GM04503 (cell line): ENCODE measurements at places on chromosomes 3 and 15.

DNA sequence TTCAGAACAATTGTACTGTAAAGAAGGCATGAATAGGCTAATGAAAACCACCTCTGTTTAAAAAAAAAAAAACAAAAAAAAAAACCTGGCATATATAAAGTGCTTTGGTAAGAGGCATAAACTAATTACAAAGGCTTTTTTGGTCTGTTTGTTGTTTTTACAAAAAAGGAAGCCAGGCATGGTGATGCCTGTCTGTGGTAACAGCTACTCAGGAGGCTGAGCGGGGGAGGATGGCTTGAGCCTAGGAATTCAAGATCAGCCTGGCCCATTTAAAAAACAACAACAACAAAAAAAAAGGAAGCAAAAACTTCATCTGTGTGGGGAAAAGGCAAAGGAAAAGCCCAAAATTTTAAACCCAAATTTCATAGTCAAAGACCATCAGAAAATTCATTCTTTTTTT is 47.0 kb downstream of the OSBPL10 start:
- DNase-seq, result no peak

DNA sequence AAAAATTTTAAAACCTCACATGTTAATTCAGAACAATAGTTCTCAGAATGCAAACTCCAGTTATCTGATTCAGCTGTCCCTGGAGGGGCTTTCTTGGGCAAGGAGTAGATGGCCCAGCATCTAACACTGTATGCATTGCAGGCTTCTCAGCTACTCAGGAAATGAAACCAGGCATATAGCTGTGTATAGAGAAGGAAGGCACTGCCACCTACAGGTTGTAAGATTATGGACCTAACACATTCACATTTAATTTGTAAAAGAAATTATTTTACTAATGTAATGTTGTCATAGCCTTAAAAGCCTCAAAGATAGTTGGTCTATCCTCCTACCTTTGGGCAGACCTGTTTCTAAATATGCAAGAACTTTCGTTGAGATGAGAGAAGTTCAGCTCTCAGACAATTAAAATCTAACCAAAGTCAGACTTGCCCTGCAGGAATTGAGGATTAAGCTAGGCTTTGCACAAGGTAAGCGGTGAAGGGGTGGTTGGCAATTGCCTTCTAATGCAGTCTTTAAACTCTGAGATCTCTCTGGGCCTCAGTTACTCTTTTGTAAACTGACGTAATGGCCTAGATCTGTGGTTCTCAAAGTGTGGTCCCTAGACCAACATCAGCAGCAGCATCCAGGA is 132.8 kb upstream of the SLC24A5 start:
- peak; percentile 6 for DNase-seq

GRCh38 chr3:156483426-156483825 is 71.5 kb downstream of the SSR3 start:
- peak; percentile 55 for DNase-seq

GRCh38 chr3:161350916-161351315 is 20.4 kb downstream of the SPTSSB start:
- no peak for DNase-seq

DNA sequence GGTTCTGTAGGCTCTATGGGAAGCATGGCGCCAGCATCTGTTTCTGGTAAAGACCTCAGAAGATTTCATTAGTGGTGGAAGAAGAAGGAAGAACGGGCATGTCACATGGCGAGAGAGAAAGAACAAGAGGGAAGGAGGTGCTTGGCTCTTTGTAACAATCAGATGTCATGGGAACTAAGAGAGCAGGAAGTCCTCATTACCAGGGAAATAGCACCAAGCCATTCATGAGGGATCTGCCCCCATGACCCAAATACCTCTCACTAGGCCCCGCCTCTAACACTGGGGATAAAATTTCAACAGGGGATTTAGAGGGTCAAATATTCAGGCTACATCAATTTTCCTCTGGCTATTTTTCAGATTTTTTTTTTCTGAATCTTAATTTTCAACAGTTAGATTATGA is 954.3 kb downstream of the SQOR start:
- DNase-seq, result no peak

GRCh38 chr15:65067645-65068402 is at the start of gene RASL12:
Gene RASL12, minus strand, starts transcription at chr15:65067991. Its CDS starts 156 bp downstream, at chr15:65067835.
- no peak for DNase-seq

DNA sequence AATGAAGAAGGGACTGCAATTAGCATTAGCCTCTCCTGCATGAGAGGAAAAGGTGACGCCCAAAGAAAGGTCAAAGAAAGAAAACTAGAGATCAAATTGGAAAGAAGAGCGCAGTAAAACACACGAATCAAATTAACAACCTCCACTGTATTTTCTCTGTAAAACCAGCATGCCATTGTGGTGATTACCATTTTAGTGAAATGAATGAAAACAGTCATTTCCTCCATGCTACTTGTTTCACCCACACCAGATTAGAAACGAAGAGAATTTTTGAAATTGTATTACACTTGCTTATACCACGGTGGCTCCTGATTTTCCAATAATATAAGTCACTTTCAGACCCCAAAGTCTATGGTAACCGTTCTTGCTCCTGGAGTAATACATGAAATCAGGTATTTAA is 71.6 kb downstream of the SUMF1 start:
- DNase-seq, result no peak

- DNase-seq, result no peak
These were observed 93.5 kb downstream of the RFX7 start for GRCh38 chr15:56150204-56150603.

GRCh38 chr3:52441772-52442332 is 3.1 kb downstream of the SEMA3G start:
- DNase-seq, result no peak

- DNase-seq, result no peak
These were observed 48.1 kb downstream of the MYO5C start for GRCh38 chr15:52247461-52247860.
